ENCODE measurements at places on chromosomes 7 and 10.
A peak's percentile ranks its signal among the peaks of the same experiment; 100 is the strongest.

GRCh38 chr10:46098386-46098785 lies 52.3 kb upstream of the MSMB start:
- no peak for DNase-seq

DNA sequence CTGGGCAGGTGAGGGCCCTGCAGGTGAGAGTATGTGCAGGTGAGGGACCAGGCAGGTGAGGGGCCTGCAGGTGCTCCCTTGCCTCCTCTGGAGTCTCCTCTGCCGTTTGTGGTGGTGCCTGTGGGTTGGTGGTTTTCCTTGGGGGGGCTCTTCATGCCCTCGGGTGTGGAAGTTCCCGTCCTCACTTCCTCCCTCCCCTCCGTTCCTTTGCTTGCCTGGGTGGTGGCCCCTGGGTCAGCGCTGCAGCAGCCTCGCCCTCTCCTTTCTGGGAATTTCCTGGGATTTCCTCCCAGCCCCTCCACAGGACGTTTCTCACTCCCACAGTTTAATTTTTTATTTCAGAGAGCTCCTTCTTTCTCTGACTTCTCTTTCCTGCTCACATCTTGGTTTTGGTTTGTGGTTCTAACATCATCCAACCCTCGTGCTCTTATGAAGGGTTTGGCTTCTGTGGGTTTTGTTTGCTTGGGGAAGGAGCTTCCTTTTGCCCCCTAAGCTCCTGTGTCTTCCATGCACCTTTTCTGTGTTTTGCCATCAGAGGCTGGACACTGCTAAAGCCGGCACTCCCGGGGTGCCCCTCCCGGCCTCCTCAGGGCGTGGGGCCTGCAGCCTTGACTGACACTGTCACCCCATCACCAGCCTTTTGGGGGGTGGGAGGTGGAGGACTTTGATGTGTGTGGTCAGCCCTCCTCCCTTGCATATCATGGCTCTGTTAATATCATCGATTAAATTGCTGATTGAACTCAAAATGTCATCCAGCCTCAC lies 29.2 kb upstream of the ADGRA1 start:
- no peak for DNase-seq

DNA sequence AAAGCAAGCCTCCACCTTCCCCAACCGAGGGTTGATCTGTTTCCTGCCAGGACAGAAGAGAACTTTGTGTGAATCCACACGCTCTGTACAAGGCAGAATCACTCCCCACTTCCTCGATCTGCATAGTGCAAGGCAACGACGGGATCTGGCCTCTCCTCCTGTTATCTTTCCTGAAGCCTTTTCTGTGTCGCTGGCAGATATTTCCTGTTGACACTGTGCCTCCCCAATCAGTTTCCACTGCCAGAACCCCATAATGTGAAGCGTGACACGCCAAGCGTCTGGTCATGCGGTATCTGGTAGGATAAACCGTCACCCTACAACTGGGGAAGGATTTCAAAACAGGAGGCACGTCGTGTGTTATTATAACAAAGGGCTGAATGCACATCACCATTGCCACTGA lies 57.2 kb downstream of the FAM171A1 start:
- no peak for DNase-seq

GRCh38 chr7:8490391-8491045 lies 57.1 kb downstream of the NXPH1 start:
- DNase-seq, result no peak

GRCh38 chr7:18399436-18400235 lies 95.9 kb upstream of the HDAC9 start:
- DNase-seq, result no peak

- peak; percentile 81 for DNase-seq
Measured at GRCh38 chr10:34941471-34942357, 126.6 kb upstream of the PARD3 start.

GRCh38 chr10:45557275-45557905 lies 115.2 kb downstream of the ZFAND4 start:
- no peak for DNase-seq

DNA sequence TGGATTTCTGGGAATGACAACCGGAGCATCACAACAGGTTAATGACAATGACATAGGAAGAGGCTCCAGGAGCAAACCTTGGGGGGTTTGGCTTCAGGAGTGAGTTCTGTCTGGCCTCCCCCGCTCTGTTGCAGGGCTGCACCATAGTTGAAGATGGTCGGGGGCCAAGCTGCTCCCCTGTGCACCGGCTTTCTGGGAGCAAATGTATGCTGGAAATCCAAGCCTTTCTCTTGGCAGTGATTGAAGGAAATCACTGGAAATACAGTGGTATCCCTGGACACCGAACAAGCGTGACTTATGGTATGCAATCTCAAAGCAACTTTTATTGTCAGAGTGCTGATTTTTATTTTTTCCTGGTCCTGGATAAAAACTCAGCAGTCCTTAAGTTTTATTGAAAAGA lies 251.9 kb upstream of the ZNF32 start:
- DNase-seq, result no peak

GRCh38 chr10:35412003-35412723 lies 75.9 kb downstream of the CCNY start:
- peak; percentile 71 for DNase-seq

- peak; percentile 22 for DNase-seq
Measured at GRCh38 chr10:71307469-71308085, 11.5 kb upstream of the SLC29A3 start.

DNA sequence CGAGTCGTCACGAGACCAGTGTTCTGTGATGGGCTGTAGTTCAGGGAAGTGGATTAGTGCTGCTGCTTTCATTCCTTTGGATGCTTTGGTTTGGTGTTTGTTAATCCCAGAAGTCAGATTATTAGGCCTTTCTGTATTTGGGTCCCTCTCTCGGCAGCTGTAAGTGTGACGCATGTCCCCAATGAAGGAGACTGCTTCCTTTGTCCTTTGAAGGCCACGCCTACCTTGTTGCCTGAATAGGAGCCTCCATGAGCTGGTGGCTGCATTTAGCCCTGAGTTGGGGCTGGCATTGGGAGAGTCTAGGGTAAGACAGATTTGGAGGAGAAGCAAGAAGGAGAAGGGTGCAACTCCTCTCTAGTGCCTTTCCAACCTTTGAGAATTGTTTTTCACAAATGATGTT lies 34.5 kb downstream of the DOCK1 start:
- DNase-seq, result no peak

DNA sequence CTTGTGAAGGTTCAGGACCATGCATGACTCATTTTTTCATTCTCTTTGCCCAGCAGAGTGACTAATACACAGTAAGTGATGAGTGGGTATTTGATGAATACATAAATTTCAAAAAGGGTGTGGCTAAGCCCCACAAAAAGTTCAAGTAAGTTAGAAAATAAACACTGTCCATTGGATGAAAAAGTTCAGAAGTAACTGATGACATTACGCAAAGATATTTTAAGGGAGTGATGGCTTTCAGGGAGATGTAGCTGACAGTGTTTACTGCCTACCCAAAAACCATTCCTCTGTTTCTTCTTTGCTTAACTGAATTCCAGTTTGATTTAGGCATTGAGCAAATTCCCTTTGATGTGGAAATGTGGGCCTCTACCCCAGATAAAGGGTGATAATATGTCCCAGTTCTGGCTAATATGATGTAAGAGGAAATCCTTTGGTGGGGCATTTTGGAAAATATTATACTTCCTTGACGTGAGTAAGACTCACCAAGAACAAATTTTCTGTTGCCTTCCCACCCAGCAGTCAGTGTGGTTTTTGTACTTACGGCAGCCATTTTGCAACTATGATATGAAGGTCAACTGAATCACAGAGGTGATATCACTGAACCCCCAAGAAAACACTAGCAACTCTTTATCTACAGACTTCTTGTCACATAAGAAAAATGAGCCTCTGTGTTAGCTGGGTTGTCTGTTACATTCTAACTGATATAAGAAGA lies 29.0 kb upstream of the EBLN1 start:
- no peak for DNase-seq

DNA sequence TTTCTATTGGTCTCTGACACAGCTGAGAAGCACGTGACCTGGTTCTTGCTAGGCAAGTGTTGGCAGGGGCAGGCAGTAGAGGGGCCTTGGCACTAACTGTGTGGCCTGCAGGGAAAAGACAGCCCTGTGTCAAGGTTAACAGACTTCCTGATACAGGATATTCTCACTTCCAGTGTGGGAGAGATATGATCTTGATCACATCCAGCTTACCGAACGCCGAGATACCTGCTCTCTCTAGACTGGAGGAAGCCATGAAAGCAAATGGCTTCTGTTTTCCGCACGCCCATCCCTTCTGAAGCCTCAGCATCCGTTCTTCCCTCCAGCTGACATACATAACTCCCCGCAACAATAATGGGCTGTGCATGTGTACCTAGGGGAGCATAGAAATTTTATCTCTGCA lies 79.4 kb downstream of the VSTM4 start:
- no peak for DNase-seq

- DNase-seq, result no peak
Measured at GRCh38 chr10:60822809-60823208, 44.5 kb downstream of the CDK1 start.

DNA sequence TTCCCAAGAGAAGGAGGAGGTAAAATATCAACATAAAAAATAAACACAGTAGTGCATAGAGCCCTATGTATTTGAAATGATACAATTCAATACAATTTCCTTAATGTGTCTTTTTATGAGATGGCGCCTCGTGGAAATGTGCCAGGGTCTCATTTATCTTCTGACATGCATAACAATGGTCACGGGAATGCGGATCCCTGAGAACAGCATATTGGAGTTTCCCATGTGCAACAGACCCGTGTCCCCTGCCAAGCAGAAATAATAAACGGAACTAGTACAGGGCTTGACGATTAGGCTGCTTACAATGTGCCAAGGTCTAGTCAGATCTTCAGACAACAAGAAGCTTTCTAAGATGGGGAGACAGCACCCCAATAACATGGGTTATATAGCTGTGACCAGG lies 217.9 kb downstream of the ARHGAP21 start:
- DNase-seq, result no peak

DNA sequence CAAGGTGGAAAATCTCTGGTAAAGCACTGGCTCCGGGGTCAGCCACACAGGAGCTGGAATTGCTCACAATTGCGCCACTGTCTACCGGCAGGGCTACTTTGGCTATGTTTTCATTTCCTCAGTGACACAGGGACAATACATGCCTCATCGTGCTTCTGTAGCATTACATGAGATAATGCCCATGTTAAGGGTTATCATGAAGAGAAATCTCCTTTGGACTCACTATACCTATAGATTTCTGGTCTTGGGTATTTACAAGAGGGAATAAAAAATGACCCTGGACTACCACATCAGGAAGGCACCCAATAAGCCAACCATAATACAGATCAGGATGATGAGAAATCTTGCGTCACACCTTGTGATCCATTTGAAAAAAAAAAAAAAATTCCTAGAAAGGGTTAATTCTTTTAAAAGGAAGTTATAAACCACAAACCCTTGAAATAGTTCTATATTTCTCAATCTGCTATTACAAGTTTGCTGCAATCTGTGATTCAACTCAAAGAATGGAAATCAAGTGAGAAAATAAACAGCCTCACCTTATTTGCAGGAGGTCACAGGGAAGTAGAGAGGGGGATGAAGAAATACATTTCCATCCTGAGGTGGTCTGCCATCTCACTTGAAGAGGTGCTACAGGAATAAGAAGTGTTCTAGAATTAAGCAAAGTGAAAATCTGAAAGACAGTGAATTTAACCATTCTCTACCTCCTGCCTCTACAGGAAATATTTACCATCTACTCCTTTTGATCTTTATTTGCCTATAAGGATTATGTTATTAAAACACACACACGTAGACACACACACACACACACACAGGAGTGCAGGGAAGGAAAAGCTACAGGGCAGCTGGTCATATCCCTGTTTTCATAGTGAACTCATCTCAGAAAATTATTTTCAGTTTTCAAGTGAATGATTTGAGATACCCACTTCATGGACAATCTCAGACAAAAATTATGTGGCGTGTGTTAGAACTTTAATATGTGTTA lies 231.3 kb upstream of the CELF2 start:
- no peak for DNase-seq

Data from NCI-H82 (cell line).